ENCODE measurements at places on chromosomes 16 and 17.

DNA sequence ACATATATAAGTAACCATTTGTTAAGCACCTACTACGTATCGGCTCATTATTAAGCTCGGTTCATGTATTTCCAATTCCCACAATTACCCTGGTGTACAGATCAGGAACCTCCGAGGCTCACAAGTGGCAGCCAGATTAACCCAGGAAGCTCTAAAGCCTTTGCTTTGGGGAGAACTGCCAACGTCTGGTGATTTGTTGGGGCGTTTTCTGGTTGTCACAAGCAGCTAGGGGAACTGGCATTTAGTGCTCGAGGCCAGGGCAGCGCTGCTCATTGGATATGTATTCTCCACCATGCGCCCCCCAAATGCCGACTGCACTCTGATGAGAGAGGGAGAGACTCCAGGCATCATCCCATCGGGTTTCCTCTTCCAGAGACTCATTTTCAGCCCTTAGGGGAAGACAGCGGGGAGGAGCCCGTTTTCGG, 541 bp downstream of the ZNF18 start:
- DNase-seq: no peak

- DNase-seq: peak; percentile 36
Observed at GRCh38 chr17:79840269-79840988, 1.2 kb upstream of the CBX4 start.

GRCh38 chr17:13420418-13420826, 181.3 kb downstream of the HS3ST3A1 start:
- no peak for DNase-seq

DNA sequence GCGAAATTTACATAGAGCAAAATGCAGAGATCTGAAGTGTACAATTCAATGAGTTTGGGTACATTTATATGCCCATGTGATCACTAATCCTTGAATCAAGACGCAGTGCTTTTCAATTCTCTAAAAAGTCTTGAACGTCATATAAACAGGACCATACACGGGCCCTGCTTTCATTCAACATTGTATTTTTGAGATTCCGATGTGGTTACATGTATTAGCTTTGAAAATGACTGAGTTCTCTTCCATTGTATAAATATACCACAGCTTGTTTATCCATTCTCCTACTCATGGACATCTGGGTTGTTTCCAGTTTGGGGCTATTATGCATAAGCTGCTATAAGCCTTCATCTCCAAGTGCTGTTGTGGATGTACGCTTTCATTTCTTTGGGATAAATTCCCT, 45.5 kb downstream of the ZCCHC14 start:
- DNase-seq: peak; percentile 48

- peak; percentile 45 for DNase-seq
Observed at GRCh38 chr16:67571464-67571863, 9.1 kb downstream of the CTCF start.

- peak; percentile 41 for DNase-seq
Observed at GRCh38 chr17:41917192-41917591, 1.6 kb downstream of the ACLY start.

DNA sequence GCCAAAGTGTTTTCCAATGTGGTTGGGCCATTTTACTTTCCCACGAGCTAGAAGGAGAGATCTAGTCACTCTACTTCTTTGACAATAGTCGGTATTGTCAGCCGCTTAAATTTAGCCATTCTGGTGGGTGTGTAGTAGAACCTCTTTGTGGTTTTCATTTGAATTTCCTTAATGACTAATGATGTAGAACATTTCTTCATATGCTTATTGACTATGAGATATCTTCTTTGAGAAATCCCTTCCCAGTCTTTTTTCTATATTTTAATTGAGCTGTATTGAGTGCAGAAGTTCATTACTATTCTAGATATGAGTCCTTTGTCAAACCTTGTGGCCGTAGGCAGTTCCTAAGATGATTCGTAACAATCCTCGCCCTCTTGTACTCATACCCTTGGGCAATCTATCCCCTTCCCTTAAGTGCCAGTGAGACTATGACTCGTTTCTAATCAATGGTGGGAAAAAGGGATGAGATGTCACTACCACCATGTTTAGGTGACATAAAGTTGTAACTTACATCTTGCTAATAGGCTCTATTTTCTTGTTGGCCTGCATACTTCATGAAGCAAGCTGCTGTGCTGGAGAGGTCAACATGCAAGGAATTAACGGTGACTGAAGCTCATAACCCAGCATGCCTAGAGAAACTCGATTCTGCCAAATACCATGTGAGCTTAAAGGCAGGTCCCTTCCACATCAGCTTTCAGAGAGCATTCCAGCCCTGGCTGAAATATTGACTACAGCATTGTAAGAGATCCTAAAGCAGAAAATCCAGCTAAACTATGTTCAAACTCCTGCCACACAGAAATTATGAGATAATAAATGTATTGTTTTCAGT, 817.9 kb upstream of the SOX9 start:
- peak; percentile 8 for DNase-seq

- no peak for DNase-seq
Observed at GRCh38 chr16:17193566-17194100, 277.1 kb downstream of the XYLT1 start.

- DNase-seq: peak; percentile 47
Observed at GRCh38 chr17:77131904-77132303, 8.9 kb upstream of the SEC14L1 start.
